NCI-H1417 (cell line): ENCODE measurements at places on chromosomes 13 and 19.

GRCh38 chr13:33642374-33643065 is 175.4 kb upstream of the RFC3 start:
- no peak for DNase-seq

- DNase-seq: no peak
These were observed 138.9 kb upstream of the RFC3 start for GRCh38 chr13:33678906-33679657.

- DNase-seq: no peak
These were observed at the start of gene F10 for GRCh38 chr13:113122550-113123225. F10 (plus strand) TSS chr13:113122799; CDS start chr13:113122856, 57 bp downstream.

DNA sequence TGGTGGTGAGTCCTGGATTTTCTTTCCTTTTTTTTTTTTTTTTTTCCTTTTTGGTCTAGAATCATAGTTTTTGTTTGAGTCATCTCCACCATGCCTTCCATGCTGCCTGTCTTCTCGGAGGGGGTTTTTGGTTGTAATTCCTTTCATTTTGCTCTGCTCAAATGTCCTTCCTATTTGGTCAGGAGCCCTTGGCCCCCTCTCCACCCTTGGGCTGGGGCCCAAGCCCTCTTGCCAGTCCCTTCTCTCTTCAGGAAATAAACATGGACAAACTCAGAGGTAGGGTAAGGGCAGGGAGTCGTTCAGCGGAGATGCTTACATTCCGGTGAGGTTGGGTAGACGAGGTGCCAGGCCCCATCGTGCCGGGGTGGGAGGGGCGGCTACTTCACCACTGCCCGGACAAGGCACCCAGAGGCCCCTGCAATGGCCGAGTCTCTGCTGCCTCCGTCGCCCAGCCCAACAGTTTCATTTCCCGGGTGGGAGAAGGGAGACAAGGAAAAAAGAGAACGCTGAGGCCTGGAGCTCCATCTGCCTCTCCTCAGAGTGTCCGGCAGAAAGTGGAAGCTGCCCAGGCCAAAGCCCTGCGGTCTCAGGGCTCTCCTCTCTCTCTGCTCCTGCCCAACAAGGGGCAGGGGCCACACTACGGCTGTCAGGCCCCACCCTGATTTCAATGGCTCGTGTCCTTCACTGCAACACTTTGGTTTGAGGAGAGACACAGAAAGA is 12.7 kb downstream of the ZNF574 start:
- no peak for DNase-seq

GRCh38 chr19:640161-640558 is 481 bp downstream of the FGF22 start:
- DNase-seq: no peak

DNA sequence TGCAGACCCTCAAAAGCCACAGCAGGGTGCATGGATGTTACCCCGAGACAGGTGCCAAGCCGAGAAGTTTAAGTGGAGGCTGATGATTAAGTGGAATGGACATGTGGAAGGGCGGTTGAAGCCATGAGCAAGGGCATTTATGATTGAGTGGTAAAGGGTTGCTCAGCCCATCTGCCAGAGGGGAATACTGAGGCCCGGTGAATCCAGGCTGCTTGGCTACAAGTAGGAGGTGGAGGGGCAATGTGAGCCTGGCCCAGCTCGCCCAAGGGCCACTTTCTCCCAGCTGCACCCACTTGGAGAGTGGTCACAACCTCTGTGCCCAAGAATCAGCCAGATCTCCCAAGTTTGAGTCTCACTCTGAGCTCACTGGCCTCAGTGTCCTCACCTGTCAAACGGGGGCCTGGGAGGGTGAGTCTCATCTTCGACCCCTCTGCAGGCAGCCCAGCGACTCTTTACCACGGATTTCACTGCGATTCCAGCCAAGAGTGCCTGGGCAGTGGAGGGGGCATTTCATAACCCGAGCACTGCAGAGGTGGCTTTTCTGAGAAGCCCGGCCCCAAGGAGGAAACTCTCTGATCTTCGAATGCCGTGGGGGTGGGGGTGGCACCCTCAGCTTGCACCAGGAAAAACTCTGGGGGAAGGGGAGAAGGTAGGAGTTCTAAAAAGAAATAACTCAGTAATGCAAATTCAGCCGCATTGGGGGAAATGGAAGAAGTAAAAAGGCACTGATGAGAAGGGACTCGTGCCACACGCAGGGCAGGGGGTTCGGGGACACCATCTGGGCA is 62.9 kb upstream of the KLF2 start:
- DNase-seq: no peak

DNA sequence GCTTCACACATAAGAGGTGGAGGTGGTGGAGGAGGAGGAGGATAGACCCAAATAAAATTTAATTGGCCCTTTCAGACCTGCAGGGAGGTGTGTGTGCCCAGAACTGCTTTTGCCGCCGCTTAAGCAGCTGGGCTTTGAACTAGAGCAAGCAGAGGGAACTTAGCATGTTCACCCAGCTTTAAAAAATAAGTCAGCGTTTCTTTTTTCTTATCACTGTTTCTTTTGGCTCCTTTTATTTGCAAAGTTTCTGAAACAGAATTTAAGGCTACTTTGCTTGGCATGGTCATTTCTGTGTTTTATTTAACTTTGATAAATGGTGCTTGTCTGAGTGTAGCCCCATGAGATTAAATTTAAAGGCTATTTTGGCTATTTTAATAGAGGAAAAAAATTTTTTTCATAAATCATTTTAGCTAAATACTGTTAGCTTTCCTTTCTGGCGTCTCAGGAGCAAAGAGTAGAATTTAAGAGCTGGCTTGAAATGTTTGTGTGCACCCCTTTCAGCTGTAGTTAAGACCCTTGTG is 43.3 kb upstream of the RNF113B start:
- no peak for DNase-seq

GRCh38 chr13:114148521-114148855 is 16.1 kb upstream of the RASA3 start:
- peak; percentile 83 for DNase-seq

DNA sequence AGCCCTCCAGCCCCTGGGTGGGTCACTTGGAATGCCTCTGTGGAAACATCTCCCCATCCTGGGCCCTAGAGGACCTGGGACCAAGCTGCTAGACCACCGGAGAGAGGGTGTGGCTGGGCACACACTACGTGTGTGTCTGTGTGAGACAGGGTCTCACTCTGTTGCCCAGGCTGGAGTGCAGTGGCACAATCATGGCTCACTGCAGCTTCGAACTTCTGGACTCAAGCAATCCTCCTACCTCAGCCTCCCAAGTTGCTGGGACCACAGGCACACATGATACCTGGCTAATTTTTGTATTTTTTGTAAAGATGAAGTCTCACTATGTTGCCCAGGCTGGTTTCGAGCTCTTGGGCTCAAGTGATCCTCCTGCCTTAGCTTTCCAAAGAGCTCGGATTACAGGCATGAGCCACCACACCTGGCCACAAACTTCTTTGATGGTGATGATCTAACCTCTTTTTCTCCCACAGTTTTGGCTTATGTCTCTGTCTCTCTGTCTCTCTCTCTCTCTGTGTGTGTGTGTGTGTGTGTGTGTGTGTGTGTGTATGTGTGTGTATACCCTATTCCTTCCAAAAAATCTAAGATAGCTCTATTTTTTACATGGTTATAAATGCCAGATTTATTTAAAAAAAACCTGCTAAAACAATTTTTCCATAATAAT is 32.1 kb upstream of the SLC7A9 start:
- DNase-seq: no peak

DNA sequence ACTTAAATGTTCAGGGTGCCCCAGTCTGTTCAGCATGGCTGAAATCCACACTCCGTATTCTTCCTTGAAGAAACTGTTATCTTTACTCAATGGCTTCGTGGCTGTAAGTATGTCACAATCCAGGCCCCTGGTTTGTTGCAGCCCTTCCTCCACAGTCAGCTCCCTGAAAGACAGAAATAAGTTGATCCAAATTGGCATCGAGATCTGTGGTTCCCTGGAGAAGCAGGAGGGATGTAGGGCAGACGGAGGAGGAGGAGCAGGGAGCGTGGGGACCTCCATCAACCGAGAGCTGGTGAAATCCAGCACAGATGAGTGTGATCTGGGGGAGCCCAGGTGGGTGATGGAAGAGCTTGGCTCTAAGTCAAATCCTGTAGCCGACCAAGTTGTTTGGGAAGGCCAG is 304 bp downstream of the TSPAN16 start:
- DNase-seq: no peak

DNA sequence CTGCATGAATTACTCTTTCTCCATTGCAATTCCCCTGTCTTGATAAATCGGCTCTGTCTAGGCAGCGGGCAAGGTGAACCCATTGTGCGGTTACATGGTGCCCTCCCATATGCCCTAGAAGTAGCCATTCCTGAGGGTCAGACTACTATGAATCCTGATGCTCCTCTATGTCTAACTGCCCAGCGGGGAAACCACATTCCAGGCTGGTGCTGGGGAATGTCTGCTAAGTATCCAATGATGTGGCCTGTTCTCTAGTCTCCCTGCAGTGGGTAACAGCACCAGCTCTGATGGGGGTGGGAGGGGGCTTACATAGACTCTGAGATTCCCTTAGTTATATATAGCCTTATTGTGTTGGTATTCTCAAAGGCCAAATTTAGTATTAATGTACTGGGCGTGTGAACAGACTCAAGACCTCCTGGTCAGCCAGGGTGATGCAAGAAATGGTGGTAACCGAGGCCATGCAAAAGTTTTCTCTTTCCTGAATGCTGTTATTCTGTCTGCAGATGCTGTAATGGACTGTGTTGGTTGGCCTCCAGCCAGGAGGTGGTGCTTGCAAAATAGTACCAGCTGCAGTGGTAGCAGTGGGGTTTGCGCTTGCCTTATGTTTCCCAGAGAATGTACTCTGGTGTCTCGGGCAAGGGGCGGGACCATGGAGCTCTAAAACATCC is 564.8 kb upstream of the SLITRK1 start:
- DNase-seq: no peak

- DNase-seq: no peak
These were observed 1261.8 kb downstream of the SLITRK5 start for GRCh38 chr13:88932950-88933349.

DNA sequence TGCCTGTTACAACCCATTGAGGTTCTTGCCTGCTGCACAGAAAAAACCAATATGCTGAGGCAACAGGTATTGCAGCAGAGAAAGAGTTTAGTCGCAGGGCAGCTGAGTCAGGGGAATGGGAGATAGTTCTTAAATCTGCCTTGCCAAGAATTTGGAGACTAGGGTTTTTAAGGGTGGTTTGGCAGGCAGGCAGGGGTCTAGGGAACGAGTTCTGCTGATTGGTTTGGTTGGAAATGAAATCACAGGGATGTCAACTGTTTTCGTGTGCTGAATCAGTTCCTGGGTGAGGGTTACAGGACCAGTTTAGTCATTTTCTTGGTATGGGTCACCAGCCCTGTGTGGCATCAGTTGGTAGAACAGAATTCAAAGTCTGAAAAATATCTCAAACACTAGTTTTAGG is 36.6 kb downstream of the PDS5B start:
- no peak for DNase-seq

GRCh38 chr19:46720503-46721239 is 3.8 kb upstream of the PRKD2 start:
- no peak for DNase-seq

- DNase-seq: no peak
These were observed 86.0 kb downstream of the STK24 start for GRCh38 chr13:98490866-98491265.

- DNase-seq: no peak
These were observed 319.6 kb downstream of the TEX29 start for GRCh38 chr13:111640006-111640405.

DNA sequence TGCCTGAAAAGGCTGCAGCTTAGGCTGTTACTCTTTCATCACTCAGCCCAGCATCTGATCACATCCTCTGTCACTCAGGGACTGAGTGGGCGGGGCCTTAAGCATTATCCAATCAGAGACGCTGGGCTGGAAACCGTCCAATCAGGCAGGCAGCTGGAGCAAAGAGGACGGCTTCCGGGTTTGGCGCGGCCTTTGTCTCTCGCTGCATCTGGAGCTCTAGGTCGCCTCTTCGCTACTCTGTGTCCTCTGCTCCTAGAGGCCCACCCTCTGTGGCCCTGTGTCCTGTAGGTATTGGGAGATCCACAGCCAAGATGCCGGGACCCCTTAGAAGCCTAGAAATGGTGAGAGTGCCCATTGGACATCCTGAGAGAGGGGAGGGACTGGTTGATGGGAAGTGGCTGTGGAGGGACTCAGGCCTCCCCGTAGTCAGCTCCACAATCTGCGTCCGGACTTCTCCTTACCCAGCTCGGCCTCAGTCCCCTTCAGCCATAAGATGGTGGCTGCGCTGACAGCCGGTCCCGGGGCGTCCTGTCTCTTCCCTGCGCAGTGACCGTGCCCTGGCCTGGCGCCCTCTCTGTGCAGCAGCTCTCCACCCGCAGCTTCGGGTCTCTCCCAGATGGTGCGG is at the start of gene ZNF486:
Gene ZNF486 (plus strand): TSS at position 195 of the 625 bp plus-strand sequence. CDS start 117 bp downstream, at position 312.
- no peak for DNase-seq

- DNase-seq: peak; percentile 85
These were observed 1077.7 kb upstream of the SLC10A2 start for GRCh38 chr13:104143760-104144416.

DNA sequence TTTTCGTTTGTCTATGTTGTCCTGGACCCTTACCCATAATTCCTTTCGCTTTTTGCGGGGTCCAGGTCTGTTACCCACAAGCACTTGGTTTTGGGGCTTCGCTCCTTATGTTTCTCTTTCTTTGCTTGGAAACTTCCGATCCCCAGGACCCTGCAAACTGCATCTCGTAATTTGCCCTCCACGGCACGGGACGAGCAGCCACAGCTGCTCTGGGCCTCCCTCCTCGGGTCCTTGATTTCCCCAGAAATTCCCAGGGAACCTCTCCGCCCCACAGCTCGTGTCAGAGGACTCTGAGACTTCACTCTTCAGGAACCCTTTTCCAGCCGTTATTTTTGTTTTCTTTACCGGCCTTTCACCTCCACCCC is 599 bp downstream of the SNRNP70 start:
- DNase-seq: no peak

DNA sequence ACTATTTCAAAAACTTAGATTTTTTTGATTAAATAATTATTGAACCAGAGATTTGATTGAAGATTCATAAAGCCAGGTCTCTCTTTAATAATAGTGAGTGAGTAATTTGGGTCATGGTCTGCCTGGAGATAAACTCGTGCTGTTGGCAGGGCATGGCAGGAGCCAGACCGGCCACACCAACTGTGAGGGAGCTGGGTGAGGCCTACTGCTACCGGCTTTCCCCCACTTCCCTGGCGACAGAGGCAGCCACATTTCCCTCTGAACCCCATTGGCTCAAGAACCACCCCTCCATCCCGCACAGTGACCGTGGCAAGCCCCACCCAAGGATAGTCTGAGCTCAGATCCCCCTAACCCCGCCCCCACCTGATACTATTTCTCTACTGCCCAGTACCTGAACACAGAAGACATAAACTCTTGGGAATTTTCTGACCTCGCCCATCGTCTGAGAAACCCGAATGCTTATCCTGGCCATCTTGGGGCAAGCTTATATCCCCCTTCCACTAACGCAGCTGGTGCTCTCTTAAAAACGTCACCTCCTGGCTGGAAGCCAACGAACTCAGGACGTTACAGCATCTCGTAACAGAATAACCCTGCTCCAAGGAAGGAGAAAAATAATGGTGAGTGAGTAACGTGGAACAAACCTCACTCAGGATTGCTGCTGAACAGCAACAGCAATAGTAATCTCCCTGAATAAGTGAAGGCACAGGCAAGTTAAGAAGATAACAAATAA is 627.6 kb upstream of the PCDH9 start:
- no peak for DNase-seq
